ENCODE measurements at places on chromosomes 3 and 15.

- DNase-seq: no peak
These were observed 80.7 kb downstream of the NR2E3 start for GRCh38 chr15:71891026-71891425.

- DNase-seq: no peak
These were observed 25.4 kb downstream of the CTDSPL start for GRCh38 chr3:37887062-37887461.

- DNase-seq: no peak
These were observed 85.9 kb downstream of the AQR start for GRCh38 chr15:34883633-34884032.

DNA sequence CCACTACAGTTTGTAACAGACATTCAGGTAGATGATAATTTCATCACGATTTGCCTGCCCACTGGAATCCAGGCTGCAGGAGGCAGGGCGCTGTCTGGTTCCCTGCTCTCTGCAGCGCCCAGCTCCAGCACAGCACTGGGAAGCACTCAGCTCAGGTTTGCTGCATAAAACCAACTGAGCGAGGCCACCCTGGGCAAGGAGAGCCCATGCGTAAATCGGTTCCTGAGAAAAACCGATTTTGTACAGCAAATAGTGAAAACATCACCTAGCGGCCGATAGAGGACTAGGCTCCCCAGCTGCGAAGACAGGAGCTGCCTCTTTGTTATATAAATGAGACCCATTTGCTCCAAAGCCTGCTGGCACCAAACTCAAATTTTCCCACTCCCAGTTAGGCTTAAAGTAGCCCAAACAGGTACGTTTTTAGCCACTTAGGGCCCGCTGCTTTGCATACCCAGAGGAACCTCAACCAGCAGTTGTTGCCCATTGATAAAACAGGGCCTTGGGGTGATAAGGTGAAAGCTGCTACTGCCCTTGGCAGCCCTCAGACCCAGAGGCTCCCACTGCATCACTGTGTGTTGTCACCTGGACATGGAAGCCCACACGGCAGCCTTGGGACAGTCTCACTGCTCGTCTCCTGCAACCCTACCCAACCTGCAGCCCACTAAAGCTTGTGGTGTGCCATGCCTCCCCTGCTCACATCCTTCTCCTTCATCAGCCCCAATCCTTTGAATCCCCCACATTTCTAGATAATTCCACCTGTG lies 47.5 kb downstream of the ALDH1L1 start:
- no peak for DNase-seq

- no peak for DNase-seq
These were observed 5.9 kb downstream of the CPEB1 start for GRCh38 chr15:82641129-82641798.
